T-helper 2 cell treated with Interferon-gamma antibody and Interleukin-4, amounts not matched to agents 5 μg/mL and 100 μg/mL, for 36 hours (primary cell): ENCODE measurements at places on chromosomes 7 and 10.

GRCh38 chr10:31584098-31584631 is 265.1 kb downstream of the ZEB1 start:
- H3K4me3 ChIP-seq, result no peak overlapping the region
- peaks cover 11% of the 10 kb centered on the region for H3K27me3 ChIP-seq
- H3K36me3 ChIP-seq, result no peaks in the 10 kb centered on the region
- H3K27ac ChIP-seq, result no peak overlapping the region
- DNase-seq, result no peak

DNA sequence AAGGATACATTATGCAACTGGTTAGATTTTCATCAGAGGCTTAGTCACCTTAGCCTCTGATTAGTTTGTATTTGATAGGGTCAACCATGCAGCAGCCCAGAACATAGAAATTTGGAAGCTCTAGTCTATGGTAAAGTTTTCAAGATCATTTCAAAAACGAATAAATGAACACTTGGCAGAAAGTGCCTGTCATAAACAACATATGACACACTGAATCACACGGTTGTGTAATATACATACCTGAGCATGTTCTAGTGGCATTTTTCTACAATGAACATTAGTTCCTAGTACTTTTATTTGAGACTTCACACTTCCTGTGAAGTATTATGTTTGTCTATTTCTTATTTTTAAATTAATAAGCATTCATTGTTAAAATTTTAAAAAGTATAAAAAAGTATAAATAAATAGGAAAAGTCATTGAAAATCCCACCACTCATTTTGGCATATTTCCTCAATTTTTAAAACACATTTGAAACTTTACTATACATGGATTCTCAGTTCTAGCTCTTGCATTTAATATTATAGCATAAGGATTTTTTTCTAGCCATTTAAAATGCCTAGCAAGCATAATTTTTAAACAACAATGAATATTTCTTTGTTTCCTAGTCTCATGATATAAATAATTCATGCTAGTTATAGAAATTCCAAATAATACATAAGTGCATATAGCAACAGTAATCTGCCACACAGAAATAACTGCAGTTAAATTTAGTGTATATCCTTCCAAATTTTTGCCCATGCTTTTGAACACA is 25.7 kb upstream of the PRPS1L1 start:
- no peak for DNase-seq
- H3K27ac ChIP-seq, result no peak overlapping the region
- peaks cover 4% of the 10 kb centered on the region for H3K27me3 ChIP-seq

DNA sequence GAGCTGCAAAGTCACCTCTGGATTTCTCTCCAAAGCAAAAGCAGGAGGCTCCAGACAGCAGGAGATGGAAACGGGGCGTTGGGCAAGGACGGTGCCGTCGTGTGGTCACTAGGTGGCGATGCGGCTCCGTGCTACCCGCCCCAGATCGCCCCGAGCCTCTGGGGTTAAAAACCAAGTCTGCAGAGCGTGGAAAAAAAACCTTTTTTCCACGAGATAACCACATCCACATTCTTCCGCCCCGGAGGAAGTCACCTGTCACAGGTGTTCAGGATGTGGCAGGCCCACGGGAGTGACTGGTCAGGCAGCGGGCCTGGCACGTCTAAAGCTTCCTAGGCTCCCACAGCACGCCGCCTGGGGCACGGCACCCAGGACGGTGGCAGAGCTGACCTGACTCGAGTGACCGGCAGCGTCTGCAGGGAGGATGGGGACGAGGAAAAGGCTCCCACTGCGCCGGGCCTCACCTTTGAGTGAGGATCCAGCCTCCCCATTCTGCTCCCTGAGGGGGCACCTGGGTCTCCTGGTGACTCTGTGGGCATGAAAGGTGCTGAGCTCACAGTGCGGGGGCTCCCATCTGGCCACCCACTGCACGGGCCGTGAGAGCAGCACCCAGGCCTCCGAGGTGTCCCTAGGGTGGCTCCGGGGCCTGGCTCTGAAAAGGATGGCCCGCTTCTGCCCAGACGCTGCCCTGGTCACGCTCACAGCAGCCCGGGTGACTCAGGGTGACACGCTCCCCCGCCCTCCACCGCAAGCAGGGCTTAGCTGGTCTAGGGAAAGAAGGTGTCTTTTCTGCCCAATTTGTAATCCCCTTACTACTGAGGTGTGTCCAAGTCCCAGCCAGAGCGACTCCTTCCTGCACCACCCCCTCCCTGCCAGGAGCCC is 71.3 kb upstream of the TNRC18 start:
- peaks cover 7% of the 10 kb centered on the region for H3K4me1 ChIP-seq
- peaks cover 17% of the 10 kb centered on the region for H3K36me3 ChIP-seq
- H3K27ac ChIP-seq, result no peak overlapping the region
- H3K4me3 ChIP-seq, result no peak overlapping the region
- peak; percentile 62 for DNase-seq

DNA sequence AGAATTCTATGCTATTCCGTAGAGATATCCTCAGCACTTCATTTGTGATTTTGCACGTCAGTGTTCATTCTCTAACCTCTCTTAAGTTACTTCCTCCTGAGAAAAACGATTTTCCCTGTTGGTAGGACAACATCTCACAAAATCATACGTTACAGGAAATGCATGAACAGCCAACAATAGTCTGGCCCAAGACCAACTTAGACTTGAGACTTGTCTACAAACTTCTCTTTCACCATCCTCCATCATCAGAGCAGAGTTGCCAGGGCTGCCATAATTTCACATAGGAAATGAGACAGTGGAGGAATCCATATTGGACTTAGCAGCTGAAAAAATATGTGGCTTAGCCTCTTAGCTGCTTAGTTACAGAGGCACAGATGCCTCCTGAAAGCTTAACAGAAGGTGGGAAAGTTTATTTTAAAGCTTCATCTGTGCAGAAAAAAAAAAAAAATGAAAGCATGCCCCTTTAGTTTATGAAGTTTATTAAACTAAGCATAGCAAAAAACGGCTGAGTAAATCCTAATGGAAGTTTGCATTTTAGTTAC is 222.5 kb upstream of the CACNA2D1 start:
- no peaks in the 10 kb centered on the region for H3K27me3 ChIP-seq
- H3K36me3 ChIP-seq, result no peaks in the 10 kb centered on the region
- no peak overlapping the region for H3K4me3 ChIP-seq
- no peaks in the 10 kb centered on the region for H3K4me1 ChIP-seq

DNA sequence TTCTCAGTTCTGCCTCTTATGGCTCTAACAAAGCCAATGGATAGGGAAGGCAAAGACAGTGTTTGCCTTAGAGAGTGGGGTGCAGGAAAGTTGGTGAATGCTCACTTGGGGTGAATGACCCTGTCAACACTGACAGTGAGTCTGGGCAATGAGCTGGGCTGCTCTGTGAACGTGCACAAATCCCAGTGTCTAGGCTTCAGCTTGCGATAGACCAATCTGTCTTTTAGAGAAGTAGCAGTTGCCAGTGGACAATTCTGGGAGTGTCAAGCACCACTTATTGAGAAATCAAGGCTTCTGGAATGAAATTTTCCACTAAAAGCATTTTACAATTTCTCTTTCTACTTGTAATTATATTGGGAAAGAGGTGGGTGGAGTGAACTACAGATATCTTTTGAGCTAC is 141.4 kb downstream of the HERPUD2 start:
- no peak overlapping the region for H3K4me3 ChIP-seq
- H3K36me3 ChIP-seq, result no peaks in the 10 kb centered on the region
- no peak for DNase-seq
- peaks cover 4% of the 10 kb centered on the region for H3K27me3 ChIP-seq
- H3K4me1 ChIP-seq, result peaks cover 2% of the 10 kb centered on the region
- no peak overlapping the region for H3K27ac ChIP-seq

DNA sequence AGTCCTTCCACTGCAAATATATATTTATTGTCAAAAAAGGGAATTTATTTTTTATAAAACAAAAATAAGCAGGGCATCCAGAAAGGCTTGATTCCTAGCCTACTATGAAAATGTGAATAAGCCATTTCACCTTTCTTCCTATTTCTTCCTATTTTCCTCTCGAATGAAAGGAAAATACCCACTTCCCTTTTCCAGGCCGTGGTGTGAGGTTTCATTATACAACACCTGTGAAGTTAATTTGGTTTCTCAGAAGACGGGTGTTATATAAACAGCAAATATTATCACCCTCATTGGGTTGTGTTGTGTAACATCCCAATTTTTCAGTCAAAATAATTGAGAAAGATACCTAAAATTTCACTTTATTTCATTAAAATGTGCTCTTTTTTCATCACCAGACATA is 214.3 kb downstream of the DGKB start:
- H3K27ac ChIP-seq, result no peak overlapping the region
- H3K36me3 ChIP-seq, result no peaks in the 10 kb centered on the region
- no peaks in the 10 kb centered on the region for H3K27me3 ChIP-seq

GRCh38 chr10:2111965-2112364 is 374.6 kb upstream of the ADARB2 start:
- DNase-seq, result no peak
- no peak overlapping the region for H3K27ac ChIP-seq
- H3K27me3 ChIP-seq, result no peaks in the 10 kb centered on the region
- no peaks in the 10 kb centered on the region for H3K4me1 ChIP-seq
- H3K4me3 ChIP-seq, result no peak overlapping the region

DNA sequence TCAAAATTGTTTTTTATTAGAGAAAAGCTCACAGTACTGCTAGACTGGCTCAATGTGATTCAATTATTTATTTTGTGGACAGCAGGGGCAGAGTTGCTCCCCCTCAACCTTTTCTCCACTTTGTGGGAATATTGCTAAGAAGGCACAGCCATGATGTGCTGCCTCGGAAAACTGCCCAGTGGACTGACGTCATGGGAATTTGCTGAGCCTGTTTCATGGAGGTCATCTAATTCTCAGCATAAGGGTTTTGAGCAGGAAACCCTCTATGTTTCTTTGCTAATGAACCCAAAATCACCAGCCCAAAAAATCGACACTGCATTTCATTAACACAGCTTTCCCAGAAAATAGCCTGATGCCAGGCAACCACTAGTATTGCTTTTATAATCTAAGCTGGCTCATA is 228.8 kb upstream of the FAM3C start:
- no peaks in the 10 kb centered on the region for H3K27me3 ChIP-seq
- no peak for DNase-seq
- no peaks in the 10 kb centered on the region for H3K36me3 ChIP-seq
- no peaks in the 10 kb centered on the region for H3K4me1 ChIP-seq
- H3K27ac ChIP-seq, result no peak overlapping the region

GRCh38 chr7:88329532-88330463 is 23.1 kb upstream of the STEAP4 start:
- H3K27me3 ChIP-seq, result peaks cover 2% of the 10 kb centered on the region
- no peak overlapping the region for H3K4me3 ChIP-seq
- DNase-seq, result no peak
- H3K4me1 ChIP-seq, result no peaks in the 10 kb centered on the region
- no peaks in the 10 kb centered on the region for H3K36me3 ChIP-seq

- H3K4me3 ChIP-seq, result no peak overlapping the region
- no peaks in the 10 kb centered on the region for H3K27me3 ChIP-seq
Measured at GRCh38 chr10:65518379-65518778, 1407.5 kb upstream of the LRRTM3 start.

- no peaks in the 10 kb centered on the region for H3K4me1 ChIP-seq
- H3K4me3 ChIP-seq, result no peak overlapping the region
- H3K27ac ChIP-seq, result no peak overlapping the region
Measured at GRCh38 chr10:77228559-77228958, 409.0 kb downstream of the KCNMA1 start.

DNA sequence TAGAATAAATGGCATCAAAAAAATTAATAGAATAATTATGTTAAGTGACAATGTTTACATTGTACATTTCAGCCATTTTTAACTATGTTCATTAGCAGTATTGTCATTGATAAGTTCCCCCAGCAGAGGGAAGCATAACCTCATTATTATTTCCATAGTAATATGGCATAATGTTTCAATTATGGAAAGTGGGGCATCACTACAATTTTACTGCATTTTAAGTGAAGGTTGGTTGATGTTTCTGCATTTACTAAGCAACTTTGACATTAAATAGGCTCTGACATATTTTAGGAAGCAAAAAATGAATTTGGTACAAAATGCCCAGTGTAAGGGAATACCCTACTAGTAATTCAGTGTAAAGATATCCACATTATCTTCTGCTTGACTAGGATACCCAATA is 218.3 kb downstream of the SEMA3A start:
- no peaks in the 10 kb centered on the region for H3K4me1 ChIP-seq
- H3K4me3 ChIP-seq, result no peak overlapping the region
- H3K27me3 ChIP-seq, result no peaks in the 10 kb centered on the region
- no peaks in the 10 kb centered on the region for H3K36me3 ChIP-seq
- DNase-seq, result no peak

- peaks cover 7% of the 10 kb centered on the region for H3K4me1 ChIP-seq
- no peaks in the 10 kb centered on the region for H3K36me3 ChIP-seq
- peaks cover 2% of the 10 kb centered on the region for H3K27me3 ChIP-seq
- DNase-seq, result no peak
- H3K27ac ChIP-seq, result no peak overlapping the region
Measured at GRCh38 chr7:130278860-130279259, 12.2 kb downstream of the CPA2 start.

GRCh38 chr7:21980926-21981500 is 35.3 kb upstream of the CDCA7L start:
- peaks cover 7% of the 10 kb centered on the region for H3K27me3 ChIP-seq
- no peak overlapping the region for H3K4me3 ChIP-seq
- no peaks in the 10 kb centered on the region for H3K4me1 ChIP-seq
- H3K36me3 ChIP-seq, result no peaks in the 10 kb centered on the region
- H3K27ac ChIP-seq, result no peak overlapping the region
- no peak for DNase-seq
